ENCODE measurements at places on chromosomes 7 and 10. TPM values are rescaled to one million over a fixed set of nuclear protein-coding genes. Genes with fewer than 3 reads are reported as not detected.

The CDNF gene
- 0.28 TPM for total RNA-seq

The AQP1 gene
- total RNA-seq: not detected

The IQUB gene
- 0.07 TPM for total RNA-seq

The OR13A1 gene
- total RNA-seq: not detected

The GJD4 gene
- total RNA-seq: not detected

The CRHR2 gene
- total RNA-seq: not detected

The C10orf67 gene
- not detected for total RNA-seq

The ARHGEF5 gene
- 15.9 TPM for total RNA-seq

Data from H7 (cell line).